ENCODE measurements at places on chromosomes 7 and 10.

DNA sequence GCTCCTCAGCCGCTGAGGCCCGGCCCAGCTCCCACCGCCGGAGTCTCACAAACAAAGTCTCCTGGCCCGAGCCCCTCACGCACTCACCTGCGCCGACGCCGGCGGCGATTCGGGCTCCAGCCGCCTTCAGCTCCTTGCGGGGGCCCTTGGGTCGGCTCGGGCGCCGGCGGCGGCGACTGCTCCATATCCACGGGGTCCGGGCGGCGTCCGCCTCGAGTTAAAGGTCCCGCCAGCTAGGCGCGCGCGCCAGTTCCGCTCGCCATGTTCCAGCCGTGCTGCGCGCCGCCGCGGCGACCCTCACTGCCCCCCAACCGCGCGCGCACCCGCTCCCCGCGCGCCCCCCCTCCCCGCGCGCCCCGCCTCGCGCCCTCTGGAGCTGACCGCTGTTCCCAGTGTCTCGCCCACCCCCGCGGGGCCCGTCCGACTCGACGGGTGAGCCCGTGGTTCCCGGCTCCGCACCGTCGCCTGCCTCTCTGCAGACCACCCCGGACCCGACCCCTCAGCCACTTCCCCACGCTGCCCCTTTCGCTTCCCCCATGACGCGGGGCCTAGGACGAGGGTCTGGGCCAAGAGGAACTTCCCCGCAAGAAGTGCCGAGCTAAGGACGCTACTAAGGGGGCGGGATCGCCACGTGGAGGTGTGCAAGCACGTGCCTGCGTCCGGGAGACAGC lies 396.1 kb downstream of the ZNF33B start:
- no peak for DNase-seq

- DNase-seq: peak; percentile 75
These were observed 176.5 kb upstream of the FRMD4A start for GRCh38 chr10:14507176-14507575.

DNA sequence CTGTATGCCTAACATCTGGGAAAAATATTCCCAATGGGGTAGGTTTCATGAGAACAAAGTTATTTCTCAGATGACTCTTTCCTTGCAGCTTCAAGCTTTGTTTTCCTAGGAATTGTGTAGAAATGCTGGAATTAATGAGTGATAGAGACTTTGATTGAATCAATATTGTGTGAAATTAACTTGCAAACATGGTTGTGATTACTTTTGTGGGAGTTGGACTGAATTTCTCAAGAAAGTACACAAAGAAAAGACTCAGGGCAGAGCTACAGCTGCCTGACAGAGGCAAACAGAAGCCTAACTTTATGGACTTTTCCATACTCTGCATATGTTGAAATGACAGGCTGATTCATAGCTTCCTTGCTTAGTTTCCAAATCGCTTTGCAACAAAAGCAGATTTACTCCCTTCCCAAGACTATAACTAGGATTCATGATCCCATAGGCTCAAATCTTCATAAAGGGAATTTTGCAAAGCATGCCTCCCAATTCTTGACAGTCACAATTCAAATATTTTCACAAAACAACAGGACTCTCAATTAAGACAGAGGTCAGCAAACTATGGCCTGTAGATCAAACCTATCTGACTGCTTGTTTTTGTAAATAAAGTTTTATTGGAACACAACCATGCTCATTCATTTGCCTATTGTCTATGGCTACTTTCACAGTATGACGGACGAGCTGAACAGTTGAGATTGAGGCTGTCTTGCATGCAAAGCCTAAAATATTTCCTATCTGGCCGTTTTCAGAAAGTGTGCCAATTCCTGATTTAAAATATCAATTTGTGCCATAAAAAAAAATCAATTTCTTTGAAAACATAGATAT lies 27.6 kb downstream of the NRP1 start:
- no peak for DNase-seq

DNA sequence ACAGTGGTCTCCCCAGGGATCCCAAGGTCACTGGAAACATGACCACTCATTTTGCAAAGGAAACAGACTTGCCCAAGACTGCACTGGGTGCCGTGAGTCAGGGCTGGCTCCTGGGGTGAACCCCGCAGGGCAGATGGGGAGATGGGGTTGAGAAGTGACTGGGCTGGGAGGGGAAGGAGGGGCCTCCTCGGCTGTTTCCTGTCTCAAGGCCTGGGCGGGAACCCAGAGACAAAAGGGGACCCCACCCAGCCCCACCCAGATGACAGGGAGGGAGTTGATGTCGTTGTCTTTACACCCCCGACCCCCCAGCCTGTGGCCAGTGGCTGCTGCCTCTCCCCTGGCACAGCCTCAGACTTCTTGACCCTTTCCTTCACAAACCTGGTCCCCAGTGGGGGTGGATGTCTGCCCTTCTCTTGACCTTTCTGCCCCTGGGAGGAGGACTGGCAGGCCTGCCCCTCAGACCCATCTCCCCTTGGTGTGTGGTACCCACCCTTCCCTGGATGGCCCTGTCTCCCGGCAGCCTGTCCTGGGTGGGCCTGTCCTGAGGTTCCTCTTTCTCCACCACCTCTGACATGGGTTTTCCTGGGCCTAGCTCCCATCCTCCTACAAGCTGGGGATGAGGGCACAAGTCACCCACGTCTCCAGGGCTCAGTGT lies 1.4 kb downstream of the MYO1G start:
- peak; percentile 81 for DNase-seq

DNA sequence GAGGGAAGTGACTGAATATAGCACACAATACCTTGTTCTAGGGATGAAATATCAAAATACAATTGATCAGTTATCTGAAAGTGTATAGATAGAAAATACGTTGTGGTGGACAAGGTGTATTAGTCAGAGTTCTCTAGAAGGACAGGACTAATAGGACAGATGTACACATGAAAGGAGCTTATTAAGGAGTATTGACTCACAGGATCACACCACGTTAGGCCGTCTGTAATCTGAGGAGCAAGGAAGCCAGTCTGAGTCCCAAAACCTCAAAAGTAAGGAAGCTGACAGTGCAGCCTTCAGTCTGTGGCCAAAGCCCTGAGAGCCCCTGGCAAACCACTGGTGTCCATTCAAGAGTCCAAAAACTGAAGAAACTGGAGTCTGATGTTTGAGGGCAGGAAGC lies 406.1 kb downstream of the MDFIC start:
- DNase-seq: no peak

- DNase-seq: no peak
These were observed 8.0 kb downstream of the SEMA3E start for GRCh38 chr7:83640731-83641537.

DNA sequence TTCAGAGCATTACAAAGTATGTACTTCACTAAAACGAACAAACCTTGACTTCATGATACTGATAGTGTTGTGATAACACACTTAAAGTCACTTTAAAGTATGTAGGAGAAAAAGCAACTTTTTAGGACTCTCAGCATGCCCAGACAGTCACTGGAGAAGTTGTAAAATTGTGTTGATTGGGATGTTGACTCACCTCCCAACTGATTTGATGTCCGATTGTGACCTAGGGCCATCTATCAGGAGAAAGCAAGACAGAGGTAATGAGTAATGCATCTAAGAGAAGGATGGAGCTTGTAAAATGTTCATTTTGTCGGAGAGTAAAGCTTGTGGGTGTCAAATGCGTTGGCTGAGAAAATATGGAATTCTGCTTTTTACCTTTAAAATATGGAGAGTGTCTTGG lies 135.4 kb upstream of the SEMA3D start:
- DNase-seq: no peak

GRCh38 chr10:100487529-100487928 lies 24.7 kb downstream of the WNT8B start:
- DNase-seq: no peak

GRCh38 chr10:19707376-19707775 lies 108.9 kb upstream of the PLXDC2 start:
- DNase-seq: no peak

All from CD4-positive, alpha-beta T cell treated with Interleukin-12 subunit alpha and Interleukin-12 subunit beta, for 1 hour (primary cell).